Foreskin fibroblast (primary cell): ENCODE measurements at places on chromosomes 16 and 17.

- no peak for DNase-seq
Observed at GRCh38 chr16:56931271-56931891, 561 bp upstream of the HERPUD1 start.

DNA sequence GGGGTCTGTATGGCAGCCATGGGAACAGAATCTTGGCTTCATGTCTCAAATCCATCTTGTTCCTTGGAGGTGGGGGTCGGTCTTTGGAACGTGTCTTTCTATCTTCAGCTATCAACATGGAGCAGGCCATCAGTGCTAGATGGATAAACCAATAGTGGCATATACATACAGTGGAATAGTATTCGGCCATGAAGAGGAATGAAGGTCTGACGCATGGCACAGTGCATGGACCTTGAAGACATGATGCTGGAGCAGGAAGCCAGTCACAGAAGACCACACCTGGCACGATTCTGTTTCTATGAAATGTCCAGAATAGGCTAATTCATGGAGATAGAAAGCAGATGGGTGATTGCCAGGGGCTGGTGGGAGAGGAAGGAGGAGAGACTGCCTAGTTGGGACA lies 7.8 kb downstream of the KCNG4 start:
- DNase-seq: no peak

- DNase-seq: peak; percentile 51
Observed at GRCh38 chr16:68640972-68641371, 4.1 kb upstream of the CDH3 start.

- DNase-seq: peak; percentile 85
Observed at GRCh38 chr17:2705263-2705662, 6.3 kb downstream of the CLUH start.

- DNase-seq: no peak
Observed at GRCh38 chr17:17770632-17771044, 66.1 kb downstream of the SREBF1 start.

- DNase-seq: no peak
Observed at GRCh38 chr17:50781167-50781566, 13.8 kb upstream of the ANKRD40CL start.

GRCh38 chr17:48333034-48333530 lies 96.9 kb downstream of the SKAP1 start:
- peak; percentile 5 for DNase-seq

DNA sequence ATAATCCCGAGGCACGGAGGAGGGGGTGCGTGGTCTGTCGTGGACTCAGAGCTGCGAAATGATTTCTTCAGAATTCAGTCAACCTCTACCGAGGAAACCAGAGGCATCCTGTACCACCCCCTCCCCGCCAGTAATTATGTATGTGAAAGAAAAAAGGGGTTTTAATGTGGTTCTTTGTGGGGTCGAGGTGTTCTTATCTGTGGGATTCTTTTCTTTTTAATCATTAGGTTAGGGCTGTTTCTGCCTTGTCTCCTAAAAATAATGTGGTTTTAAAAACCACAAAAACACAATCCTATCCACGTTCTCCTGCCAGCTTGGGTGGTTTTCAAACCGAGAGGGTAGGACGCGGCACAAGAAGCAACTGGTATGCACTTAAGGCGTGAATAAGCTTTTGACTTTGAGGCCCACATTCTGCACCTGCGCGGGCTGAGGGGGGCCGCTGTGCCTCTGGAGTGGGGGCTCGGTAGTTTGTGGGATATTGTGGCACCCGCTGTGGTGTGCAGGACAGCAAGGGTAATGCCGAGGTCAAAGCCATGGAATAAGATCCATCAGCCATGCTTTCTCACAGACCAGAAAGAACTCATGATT lies 1.0 kb downstream of the SLC47A1 start:
- no peak for DNase-seq

- no peak for DNase-seq
Observed at GRCh38 chr16:19776565-19776964, 58.5 kb downstream of the IQCK start.

DNA sequence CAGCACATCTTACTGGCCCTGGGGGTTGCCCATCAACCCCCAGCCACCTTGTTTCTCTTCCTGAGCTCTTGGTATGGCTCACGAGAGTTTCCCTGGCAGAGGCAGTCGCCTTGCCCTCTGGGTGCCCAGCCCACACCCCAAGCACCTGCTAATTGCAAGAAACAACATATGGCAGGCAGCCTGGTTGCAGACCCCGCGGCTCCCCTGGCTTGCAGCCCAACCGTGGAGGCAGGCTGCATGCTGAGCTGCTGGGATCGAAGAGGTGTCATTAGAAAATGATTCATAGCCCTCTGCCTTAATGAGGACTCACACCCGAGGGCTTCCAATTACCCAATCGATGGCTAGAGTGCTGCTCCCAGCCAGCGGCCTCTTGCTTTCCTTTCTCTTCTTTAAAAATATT lies 115.7 kb downstream of the TMEM114 start:
- DNase-seq: no peak

- no peak for DNase-seq
Observed at GRCh38 chr17:53894591-53894990, 71.9 kb downstream of the KIF2B start.

DNA sequence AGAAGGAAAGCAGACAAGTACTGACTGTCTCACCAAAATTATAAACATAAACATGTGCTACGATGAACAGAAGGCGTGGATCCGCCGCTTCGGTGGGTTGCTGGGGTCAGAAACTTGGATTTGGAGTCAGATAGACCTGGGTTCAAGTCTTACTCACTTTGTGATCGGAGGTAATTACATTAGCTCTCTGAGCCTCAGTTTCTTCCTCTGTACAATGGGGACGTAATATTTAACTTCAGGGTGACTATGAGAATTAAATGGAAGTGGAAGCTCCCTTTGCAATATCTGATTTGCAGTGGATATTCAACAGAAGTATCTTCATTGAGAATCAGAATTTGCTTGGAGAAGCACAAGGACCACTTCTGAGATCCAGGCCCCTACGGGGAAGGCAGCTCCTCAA lies 6.2 kb downstream of the RHBDL3 start:
- no peak for DNase-seq

DNA sequence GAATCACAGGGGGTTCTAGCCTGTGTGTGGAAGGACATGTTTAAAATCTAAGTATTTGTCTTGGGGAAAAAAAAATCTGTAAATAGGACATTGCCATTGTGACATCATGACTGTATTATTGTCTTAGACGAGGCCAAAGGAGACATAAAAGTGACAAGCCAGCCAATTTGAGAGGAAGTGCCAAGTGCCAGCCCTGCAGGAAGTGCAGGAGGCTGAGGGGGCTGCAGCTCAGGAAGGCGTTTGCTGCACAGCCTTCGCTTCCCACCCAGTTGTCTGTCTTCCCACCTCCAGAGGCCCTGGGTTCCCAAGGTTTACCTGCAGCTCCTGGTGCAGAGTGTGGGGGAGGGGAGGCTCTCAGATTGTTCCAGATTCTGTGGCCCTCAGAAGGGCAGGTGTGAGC lies 1.3 kb downstream of the ADCY7 start:
- DNase-seq: no peak

- DNase-seq: peak; percentile 48
Observed at GRCh38 chr17:50452630-50453300, 15.9 kb downstream of the CHAD start.

DNA sequence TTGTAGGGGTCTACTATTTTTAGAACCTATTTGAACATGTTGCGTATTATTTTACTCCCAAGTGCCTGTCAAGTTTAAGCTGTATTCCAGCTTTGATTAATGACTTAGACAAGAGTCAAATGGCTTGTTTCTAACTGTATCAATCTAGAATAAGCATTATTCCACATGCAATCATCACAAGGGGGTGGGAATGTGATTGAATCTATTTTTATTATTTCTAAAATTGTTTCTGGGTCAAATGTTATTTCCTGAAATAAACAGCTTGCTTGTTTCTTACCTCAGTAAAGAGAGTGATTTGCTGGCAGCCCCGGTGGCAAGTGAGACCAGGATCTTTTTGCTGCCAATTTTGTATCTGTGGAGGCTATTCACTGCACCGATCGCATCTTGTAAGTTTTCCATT lies 21.5 kb downstream of the MARF1 start:
- no peak for DNase-seq

- peak; percentile 96 for DNase-seq
Observed at GRCh38 chr16:21260870-21261791, 17.0 kb downstream of the CRYM start.

DNA sequence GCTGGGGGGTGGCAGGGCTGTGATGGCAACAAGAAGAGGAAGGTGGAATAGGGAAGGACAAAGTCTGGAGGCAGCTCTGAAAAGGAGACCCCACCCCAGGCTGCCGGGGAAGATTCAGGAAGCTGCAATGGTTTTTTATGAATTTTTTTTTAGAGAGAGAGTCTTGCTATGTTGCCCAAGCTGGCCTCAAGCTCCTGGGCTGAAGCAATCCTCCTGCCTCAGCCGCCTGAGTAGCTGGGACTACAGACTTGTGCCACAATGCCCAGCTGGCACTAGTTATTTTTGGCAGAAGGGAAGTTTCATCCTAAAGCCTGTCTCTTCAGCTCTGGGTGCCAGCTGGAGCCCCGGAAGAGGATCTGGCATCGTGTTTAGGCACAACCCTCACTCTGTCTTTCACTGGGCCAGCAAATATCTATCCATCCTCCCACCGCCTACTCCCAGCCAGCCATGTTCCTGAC lies 1.3 kb upstream of the CES3 start:
- no peak for DNase-seq

GRCh38 chr17:7885367-7886226 lies 3.0 kb upstream of the CHD3 start:
- DNase-seq: peak; percentile 55

DNA sequence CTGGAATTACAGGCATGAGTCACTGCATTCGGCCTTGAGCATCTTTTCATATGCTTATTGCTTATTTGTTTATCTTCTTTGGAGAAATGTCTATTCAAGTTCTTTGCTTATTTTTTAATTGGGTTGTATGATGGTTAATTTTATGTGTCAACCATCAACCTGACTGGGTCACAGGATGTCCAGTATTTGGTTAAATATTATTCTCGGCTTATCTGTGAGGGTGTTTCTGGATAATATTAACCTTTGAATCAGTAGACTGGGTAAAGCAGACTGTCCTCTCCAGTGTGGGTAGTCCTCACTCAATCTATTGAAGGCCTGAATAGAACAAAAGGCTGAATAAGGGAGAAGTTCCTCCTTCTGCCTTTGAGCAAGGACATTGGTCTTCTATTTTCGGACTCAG lies 142.0 kb downstream of the SSH2 start:
- DNase-seq: no peak

GRCh38 chr16:24348545-24349290 lies 92.6 kb downstream of the CACNG3 start:
- DNase-seq: no peak

GRCh38 chr17:21209511-21210175 lies 4.3 kb downstream of the TMEM11 start:
- no peak for DNase-seq

DNA sequence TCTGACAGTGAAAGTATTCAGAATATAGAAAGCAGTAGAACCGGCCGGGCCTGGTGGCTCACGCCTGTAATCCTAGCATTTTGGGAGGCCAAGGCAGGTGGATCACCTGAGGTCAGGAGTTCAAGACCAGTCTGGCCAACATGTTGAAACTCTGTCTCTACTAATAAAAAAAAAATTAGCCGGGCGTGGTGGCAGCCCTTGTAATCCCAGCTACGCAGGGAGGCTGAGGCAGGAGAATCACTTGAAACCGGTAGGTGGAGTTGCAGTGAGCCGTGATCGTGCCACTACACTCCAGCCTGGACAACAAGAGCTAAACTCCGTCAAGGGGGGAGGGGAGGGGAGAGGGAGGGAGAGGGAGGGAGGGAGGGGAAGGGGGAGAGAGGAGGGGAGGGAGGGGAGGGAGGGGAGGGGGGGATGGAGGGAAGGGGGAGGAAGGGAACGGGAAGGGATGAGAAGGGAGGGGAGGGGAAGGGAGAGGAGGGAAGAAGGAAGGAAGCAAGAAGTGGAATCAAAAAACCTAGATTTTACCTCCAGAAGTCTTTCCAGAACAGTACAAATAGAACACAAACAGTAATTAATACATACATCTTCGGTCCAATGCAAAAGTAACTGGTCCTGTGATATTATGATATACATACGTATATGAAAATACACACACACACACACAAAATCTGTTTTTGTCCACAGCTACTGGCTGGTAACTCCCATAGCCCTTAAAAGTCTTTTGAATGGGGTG lies 10.9 kb upstream of the NT5C start:
- DNase-seq: no peak

DNA sequence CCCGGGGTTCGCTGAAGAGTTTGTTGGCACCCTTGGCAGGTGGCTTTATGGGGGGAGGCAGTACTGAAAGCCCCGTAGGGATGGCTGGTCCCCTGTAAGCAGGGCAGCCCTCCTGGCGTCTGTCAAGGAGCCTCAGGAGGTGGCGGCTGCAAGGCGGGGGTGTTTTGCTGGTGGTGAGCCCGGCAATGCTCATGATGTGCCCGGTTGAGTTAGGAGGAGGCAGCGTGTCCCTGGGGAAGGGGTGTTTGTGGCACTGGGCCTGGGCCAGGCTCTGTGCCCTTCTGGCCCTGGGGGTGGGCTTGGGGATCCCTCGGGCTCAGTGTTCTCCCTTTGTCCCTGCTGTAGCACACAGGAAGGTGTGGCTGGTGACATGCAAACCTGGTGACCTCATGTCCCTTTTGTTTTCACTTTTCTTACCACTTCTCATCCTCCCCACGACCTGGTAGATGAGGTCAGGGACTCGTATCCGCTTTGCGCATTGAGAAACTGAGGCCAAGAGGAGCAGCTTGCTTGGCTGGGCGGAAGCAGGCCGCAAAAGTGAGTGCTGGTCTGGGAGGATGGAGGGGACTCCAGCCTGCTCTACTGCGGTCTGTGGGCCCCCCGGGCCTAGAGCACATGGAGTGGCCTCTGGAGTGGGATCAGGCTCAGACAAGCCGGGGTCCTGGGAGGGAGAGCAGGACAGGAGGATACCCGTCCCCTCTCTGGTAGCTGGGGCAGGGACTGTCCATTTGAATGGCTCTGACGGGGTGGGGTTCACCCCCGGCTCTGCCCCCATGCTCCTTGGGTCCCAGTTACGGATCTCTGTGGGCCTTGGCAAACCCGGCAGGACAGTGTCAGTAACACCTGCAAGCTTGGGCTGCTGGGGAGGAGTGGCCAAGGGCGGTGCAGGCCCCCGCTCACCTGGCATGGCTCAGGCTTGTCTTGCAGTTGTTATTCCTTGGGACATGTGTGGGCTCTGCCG lies 2.2 kb downstream of the SNN start:
- DNase-seq: no peak

GRCh38 chr17:37180376-37180775 lies 195.4 kb upstream of the C17orf78 start:
- DNase-seq: peak; percentile 34

DNA sequence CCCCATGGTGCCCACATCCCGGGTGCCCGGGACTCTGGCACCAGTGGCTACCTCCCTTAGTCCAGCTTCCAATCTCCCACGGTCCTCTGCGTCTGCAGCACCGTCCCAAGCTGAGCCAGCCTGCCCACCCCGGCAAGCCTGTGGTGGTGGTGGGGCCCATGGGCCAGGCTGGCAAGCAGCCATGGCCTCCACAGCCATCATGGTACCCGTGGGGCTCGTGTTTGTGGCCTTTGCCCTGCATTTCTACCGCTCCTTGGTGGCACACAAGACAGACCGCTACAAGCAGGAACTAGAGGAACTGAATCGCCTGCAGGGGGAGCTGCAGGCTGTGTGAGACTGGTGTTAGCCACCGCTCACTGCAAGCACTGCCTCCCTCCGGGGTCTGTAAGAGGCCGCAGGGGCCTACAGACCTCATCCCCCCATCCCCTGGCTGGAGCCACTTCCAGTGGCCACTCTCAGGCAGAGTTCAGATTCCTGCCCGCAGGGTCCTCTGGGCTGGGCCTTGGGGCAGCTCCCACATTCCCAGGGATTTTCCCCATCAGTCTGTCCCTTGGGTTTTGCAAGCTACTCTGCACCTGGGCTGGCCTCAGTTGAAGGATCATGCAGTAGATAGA lies 3.9 kb upstream of the SETD1A start:
- peak; percentile 88 for DNase-seq

- peak; percentile 85 for DNase-seq
Observed at GRCh38 chr17:82338858-82339633, 5.5 kb upstream of the SECTM1 start.
